NK-92 treated with Interleukin-12 subunit alpha and Interleukin-12 subunit beta, amount 100 ng/mL, for 24 hours (cell line): ENCODE measurements at places on chromosomes 2 and 18.

DNA sequence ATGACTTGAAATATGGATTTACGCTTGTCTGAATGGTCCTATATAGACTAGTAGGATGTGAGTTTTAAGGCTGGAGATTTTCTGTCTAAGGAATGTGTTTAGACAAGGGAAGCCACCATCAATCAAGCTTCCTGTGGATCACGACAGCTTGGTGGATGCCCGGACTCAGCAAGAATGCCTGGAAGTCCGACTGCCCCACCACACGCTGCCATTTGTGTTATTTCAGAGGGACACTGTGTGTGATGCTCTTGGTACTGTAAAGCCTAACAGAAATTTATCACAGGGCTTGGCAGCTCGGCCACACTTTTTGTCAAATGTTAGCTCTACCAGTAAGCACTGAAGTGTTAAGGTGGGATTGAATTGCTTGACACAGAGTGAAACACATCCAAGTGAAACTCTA is 127.1 kb upstream of the CDH7 start:
- DNase-seq = no peak

- DNase-seq = no peak
Measured at GRCh38 chr18:77102259-77103040, 30.1 kb downstream of the MBP start.

- no peak for DNase-seq
Measured at GRCh38 chr18:6743999-6744398, 14.5 kb downstream of the ARHGAP28 start.

DNA sequence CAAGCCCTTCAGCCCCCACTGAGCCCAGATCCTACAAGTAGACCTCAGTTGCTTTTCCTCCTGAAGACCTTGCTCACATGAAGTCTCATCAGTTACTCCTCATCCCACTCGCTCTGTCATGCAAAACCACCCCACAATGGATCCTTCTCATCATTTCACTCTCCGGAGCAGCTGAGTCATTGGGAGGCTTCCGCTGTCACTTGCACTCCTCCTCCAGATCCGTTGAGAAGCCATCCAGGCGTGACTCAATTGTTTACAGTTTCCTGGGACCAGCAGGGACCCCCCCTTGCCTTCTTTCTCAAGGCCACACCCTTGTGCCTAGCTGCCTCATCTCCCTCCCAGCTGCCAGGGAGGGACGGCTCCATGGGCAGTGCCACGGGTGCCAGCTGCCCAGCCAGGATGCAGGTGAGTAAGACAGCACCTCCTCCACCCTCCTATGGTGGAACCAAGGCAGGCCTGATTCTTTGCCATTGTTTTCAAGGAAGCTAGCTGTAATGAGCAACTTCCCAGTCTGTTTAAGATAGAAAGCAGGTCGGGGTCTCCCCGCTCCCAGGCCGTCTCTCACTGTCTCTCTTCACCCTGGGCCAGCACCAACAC is 16.3 kb downstream of the GPR55 start:
- DNase-seq = no peak

GRCh38 chr2:74836675-74837401 is 2.9 kb downstream of the HK2 start:
- no peak for DNase-seq

DNA sequence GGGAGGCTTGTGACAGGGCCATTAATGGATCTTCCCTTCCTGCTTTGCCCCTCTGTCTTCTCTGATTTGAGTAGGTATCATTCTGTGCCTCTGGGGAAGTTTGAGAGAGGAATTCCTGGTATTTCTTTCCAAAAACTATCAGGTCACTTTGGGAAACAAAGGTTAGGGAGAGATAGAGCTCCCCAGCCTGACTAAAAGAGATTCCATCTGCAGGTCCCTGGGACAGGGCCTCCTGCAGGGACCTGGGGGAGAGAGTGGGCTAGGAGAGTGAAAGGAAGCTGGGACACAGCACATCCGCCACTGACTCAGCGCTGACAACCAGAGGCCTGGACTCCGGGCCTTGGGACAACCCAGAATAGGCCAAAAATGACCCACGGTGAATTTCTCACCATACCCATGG is 6.4 kb downstream of the GALNT14 start:
- DNase-seq = no peak

DNA sequence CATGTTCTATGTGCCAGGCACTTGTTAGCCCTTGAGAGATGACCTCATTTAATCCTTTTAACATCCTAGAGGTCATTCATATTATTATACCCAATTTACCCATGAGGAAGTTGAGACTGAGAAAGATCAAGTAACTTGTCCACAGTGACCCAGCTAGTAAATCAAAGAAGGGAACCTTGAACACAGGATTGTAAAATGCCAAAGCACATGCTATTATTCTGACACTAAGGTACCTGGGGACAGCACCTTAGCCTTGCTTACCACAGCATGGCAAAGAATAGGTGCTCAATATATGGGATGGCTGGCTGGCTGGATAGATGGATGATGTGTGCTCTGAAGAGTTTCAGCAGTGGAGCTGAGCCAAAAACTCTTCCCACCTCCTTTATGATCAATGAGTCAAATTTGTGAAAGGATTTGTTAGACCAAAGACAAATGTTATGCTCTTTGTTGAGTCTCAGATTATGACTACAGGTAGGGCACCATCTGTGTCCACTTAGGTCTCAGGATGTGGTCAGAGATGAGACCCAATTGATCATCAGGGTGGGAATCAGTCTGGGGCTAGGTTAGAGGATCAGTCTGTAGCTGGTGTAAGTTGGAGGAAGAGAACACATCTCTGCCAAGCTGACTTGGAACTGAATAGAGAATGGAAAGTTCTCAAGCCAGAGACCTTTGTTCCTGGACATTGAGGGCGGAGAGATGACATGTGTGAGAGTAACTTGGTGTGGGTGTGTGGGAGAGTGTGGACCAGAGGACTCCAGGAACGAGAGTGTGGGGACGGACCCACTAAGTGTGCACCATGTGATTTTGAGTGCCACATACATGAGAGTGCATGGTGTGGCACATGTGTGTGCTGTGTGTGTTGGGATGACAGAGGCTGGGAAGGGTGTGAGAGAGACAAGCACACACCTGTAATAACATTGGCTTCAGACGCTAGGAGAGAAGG is 16.3 kb upstream of the PKDCC start:
- DNase-seq = no peak

GRCh38 chr2:120418174-120418787 is 72.3 kb downstream of the INHBB start:
- DNase-seq = no peak

GRCh38 chr2:64970495-64970894 is 18.7 kb upstream of the SLC1A4 start:
- DNase-seq = no peak

- DNase-seq = no peak
Measured at GRCh38 chr2:201820383-201821007, 14.2 kb downstream of the CDK15 start.

GRCh38 chr2:26989156-26989555 is 18.7 kb downstream of the MAPRE3 start:
- no peak for DNase-seq

DNA sequence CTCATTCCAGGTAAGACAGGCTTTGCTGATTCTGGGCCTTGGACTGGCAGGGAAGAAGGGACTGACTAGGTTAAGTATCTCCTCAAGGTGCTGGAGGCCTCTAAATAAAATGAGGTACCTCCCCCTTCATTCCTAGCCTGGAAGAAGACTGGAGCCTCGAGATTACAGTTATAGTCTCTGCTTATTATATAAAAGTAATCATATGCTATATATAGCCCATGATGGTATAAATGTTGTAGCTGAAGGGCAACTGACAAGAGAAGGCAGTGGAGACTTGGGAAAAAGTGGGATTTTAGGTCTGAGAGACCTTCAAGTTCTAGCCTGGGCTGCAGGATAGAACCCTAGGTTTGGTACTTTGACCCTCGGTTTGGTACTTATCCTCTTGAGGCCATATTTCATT is 248.3 kb downstream of the PLCL1 start:
- DNase-seq = no peak

GRCh38 chr2:231177156-231178025 is 21.0 kb upstream of the ARMC9 start:
- DNase-seq = no peak

- no peak for DNase-seq
Measured at GRCh38 chr18:49704334-49704733, 109.0 kb downstream of the ACAA2 start.

DNA sequence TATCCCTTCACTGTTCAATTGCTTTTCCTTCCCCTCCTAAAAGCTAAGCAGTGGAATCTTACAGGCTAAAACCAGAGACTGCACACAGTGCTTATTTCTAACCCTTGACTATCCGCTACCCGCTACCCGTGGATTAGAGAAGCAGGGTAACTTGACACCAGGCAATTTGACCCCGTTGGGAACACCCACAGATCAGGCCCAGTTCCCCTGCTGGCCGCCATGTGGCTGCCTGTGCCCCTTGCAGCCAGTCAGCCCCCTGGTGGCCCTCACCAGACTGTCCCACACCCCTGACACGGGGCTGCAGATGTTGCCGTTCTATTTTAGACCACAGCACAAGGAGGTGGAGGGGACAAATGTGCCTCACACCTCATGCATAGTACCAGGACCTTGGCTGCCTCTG is 74.8 kb downstream of the TXNL1 start:
- DNase-seq = no peak

DNA sequence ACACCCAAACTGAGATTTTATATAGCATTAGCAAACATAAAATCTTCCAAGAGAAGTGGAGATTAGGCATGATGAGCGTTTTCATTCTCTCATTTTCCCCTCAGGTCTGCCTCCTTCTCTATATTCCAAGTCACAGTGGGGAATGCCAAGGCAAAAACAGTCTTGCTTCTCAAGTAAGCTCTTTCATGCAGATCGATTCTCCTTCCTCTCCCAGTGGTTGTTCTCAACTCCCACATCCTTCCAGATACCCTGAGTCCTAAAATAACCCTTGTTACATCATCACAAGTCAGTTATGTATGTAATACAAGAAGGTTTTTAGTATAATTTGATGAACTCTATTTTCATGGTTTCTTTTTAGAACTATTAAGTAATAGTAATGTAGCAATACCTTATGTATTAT is 150.6 kb downstream of the TXNL1 start:
- no peak for DNase-seq
